SW480 (cell line): ENCODE measurements at places on chromosomes 2 and 18.

GRCh38 chr2:209334188-209335017, 89.4 kb upstream of the MAP2 start:
- peak; percentile 50 for DNase-seq

GRCh38 chr2:159013103-159013502, 44.7 kb downstream of the TANC1 start:
- no peak for DNase-seq

- DNase-seq, result no peak
Measured at GRCh38 chr2:68237404-68237803, 14.9 kb downstream of the PPP3R1 start.

GRCh38 chr18:57234346-57234745, 87.5 kb downstream of the BOD1L2 start:
- no peak for DNase-seq

DNA sequence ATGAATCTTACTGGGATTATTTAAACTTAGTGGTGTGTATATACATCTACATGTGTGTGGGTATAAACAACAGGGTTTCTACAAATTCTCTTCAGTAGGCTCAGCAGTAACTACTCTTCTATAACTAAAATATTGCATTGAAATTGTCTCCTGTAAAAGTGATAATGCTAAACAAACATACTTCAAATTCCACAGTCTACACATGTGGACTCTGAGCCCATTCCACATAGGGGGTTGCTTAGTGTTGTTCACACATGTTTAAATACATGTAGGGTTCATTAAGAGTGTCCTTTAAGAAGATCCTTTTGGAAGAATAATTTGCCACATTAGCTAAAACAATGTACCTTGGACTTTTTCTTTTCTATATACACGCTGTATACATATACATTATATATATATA, 152.8 kb upstream of the VRK2 start:
- no peak for DNase-seq

- DNase-seq, result no peak
Measured at GRCh38 chr2:18501729-18502128, 58.7 kb downstream of the RDH14 start.

DNA sequence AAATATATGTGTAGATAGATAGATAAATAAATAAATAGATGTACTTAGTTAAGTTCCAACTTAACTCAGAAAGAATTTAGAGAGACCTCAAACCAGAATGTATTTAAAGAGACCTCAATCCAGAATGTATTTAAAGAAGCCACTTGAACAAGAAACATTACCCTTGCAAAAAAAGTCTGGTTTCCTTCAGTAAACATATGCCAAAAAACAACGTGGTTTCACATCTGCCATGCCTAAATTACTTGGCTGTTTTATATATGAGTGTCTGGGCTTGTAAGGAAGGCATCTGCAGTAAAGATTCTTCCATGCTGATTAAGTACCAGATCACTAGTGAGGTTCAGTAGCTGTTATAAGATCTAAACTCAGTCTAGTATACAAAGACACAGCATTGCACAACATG, 29.1 kb upstream of the RPE start:
- DNase-seq, result no peak

DNA sequence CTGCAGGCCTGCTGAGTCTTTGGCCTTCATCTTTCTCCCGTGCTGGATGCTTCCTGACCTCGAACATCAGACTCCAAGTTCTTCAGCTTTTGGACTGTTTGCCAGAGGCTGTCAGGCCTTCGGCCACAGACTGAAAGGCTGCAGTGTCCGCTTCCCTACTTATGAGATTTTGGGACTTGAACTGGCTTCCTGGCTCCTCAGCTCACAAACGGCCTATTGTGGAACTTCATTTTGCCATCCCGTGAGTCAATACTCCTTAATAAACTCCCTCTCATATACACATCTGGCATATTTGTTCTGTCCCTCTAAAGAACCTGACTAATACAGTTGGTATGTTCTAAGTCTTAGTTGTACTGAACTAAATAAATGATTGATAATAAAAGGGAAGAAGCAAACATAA, 702.8 kb upstream of the LINC00305 start:
- DNase-seq, result no peak
